ENCODE measurements at places on chromosomes 5 and 9.

- no peak for DNase-seq
Observed at GRCh38 chr5:145084834-145085233, 750.3 kb downstream of the PRELID2 start.

GRCh38 chr9:135463140-135463539 lies 16.4 kb upstream of the PPP1R26 start:
- no peak for DNase-seq

- DNase-seq, result no peak
Observed at GRCh38 chr5:127830157-127830556, 127.0 kb downstream of the CCDC192 start.

- DNase-seq, result no peak
Observed at GRCh38 chr9:74551266-74551665, 54.1 kb downstream of the RORB start.

DNA sequence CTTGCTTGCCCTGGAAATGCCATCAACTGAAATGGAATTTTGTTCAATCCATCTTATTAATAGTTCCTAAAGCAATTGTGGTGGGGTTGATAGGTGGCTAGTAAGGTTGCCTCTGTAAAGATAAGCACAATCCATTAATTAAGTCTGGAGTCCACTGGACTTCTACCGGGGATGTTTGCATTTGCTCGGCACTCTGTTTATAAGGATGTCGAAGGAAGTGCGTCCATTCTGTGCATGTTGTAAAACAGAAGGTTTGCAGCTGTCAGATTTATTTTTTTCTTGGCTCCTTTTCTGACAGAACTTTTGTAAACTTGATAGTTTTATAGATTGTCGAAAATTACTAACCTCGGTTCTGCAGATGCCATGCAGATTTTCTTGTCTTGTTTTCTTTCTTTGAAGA lies 12.8 kb upstream of the TNFAIP8 start:
- DNase-seq, result no peak

DNA sequence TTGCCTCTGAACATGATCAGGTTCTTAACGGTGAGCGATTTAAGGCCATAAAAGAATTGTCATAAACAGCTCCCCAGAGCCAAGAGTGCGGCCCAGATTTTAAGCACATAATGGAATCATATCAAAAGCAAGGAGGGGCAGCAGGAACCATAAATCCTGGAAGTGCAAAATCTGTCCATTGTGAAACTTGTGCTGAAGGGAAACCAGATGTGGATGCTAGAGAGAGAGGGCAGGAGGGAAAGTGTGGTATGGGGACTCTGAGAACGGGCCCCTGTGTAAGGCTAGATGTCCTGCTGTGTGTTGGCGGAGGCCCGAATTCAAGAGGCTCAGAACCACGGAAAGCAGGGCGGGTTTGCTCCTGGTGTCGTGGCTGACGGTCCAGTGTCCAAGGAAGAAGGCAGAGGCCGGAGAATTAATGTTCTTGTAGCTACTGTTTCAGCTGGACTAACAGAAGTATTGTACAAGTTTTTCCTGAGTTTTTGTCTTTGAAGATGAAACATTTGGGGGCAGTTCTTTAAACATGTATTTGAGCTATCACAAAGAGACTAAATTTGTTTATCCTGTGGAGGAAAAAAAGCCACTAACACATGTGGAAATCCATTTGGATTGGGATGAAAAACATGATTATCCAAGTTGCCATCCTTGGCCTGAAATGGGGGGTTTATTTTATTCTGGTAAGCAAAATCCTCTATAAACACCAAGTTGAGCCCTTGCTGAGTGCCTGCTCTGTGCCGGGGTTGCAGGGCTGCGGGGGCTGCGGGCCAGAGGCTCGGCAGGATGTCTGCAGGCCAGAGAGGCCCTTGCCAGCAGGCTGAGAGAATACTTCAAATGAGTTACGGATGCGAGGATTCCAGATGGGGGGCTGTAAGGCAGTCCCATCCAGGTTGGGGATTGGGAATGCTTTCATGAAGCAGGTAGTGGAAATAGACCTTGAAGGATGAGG lies 9.2 kb upstream of the CXCL14 start:
- no peak for DNase-seq

GRCh38 chr5:96881511-96882115 lies 5.3 kb downstream of the ERAP2 start:
- DNase-seq, result no peak

DNA sequence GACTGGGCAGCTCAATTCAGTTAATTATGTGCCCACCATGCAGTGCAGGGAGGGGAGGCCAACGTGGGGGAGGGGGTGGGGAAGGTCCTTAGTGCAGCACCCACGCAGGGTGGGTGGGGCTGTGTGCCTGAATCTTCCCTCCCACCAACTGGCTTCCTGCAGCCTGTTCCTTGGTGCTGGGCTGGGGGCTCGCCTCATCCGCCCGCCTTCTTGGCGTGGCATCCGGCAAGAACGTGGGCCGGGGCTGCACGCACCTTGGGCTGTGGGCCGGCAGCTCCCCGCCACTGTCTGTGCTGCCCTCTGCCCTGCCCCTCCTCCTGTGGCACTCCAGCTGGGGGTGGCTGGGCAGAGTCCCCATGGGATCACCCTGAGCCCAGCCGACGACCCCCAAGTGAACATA lies 19.6 kb upstream of the RALGDS start:
- DNase-seq, result no peak

- no peak for DNase-seq
Observed at GRCh38 chr9:92266486-92266885, 27.0 kb downstream of the IARS1 start.

DNA sequence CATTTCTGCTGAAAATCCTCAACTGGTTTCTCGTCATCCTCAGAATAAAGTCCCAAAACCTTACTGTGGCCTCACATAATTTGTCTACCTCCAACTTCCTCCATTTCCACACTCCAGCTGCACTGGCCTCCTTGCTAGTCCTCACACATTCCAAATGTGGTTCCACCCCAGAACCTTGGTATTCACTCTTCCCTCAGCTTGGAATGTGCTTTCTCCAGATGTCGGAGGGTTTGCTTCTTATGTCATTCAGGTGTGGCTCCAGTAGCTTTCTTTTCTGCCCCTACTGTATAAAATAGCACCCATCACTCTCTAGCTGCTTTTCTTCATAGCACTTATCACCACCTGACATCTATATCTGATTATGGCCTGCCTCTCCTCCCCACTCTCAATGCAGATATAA lies 102.5 kb upstream of the IFNK start:
- no peak for DNase-seq

GRCh38 chr9:134605966-134606357 lies 35.6 kb upstream of the COL5A1 start:
- DNase-seq, result no peak

DNA sequence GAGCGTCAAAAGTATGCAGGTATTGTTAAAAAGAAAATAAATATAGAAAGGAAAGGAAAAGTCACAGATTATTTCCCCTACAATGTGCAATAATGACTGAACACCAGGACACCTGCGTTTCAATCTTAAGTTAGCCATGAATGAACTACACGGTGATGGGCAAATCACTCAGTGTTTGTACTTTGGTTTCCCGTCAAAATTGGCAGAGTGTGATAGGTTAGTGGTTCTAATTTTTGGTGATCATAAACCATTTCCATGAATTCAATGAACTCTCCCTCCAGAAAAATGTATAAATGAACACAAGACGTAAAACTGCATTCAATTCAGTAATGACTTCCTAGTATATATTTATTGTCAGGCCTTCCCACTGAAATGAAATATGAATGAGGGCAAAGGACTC lies 59.0 kb upstream of the ITGA1 start:
- no peak for DNase-seq

DNA sequence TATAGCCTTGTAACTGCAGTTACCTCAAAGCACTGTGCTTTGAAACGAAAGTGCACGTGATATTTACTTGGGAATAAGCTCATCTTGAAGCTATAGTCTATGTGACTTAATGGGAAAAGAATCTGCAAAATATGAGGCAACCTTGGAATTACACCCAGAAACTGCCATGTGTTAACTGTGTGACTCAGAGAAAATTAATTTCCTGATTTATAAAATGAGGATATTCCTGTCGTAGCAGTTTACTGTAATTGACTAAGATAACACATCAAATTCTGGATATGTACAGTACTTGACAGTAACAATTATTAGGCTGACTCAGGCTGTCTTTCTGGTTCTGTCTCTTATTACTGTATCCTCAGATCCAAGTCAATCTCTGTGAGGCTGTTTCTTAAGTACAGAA lies 1079.9 kb upstream of the ACO1 start:
- DNase-seq, result no peak

GRCh38 chr9:86287013-86287412 lies 4.7 kb upstream of the ISCA1 start:
- DNase-seq, result no peak

DNA sequence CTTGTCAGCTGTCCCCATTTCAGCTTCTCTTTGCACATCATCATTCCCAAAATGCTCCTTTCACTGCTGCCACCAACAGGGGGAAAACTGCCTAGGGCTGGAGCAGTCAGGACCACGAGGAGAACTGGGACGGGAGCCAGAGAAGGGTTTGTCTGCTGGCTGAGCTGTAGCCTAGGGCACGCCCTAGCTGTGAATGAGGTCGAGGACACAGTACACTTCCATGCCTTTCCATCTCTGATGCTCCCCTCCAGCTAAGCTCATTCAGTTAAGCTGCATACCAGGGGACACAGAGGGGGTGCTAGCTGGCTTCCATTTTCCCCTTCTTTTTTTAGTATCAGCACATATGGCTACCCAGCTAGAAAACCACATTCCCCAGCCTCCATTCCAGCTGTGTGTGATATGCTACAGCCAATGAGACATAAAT lies 64.7 kb downstream of the STK10 start:
- DNase-seq, result no peak

DNA sequence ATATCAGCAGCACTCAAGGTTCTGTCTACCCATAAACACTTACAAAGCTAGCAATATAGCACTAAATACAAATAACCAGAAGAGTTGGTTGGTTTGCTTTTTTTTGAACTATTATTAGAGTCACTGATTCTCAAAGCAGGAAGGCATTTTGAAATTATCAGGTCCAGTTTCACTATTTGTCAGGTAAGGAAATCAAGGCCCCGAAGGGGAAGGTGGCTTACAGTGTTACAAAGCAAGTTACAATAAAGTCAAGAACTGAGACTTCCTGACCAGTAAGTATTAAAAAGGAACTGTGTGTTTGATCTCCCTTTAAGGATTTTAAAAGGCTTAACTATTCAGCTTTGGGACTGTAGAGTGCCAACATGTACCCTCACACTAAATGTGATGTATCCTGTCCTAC lies 10.8 kb downstream of the C5orf15 start:
- DNase-seq, result no peak

GRCh38 chr9:109776391-109776790 lies 3.6 kb upstream of the PALM2AKAP2 start:
- DNase-seq, result no peak

DNA sequence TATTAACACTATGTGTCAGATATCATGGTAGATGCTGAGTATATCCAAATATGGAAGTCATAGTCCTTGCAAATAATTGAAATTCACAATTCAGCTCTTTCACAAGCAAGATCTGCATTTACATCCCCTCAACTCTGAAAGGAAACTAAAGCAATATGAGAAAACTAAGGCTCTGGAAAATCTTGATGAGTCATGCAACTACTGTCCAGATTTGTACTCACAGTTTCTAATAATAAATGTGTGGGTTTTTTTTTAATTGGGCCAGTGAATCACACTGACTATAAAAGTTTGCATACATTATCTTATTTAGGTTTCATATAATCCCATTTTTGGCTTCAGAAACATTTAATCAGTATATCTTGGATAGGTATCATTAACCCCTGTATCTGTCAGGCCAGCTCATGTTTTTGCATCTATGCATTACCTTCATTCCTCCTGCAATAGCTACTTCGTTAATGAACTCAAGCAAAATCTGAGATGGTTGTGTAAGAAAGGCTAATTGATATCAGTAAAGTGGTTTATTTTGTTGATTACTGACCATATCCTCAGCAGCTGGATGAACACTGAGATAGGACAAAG lies 58.7 kb upstream of the PRR16 start:
- no peak for DNase-seq

- DNase-seq, result no peak
Observed at GRCh38 chr5:72662936-72663335, 153.5 kb upstream of the TNPO1 start.

DNA sequence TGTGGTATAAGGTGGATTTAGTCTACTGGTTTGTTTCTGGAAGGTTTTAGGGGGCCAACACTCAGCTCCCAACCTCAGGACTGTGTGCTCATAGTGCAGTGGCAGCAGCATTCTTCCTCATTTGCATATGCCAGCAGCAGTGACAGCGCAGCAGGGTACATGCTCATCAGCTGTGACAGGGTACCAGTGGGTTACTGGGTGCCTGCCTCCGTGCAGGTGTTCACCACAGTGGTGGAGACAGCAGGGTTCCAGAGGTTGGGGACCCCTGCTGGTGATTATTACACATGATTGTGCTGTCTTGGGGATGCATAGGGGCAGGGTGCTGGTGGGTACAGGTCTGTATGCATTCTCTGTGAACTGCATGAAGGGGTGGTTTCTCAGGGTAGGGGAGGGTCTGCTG lies 45.5 kb upstream of the IFNE start:
- DNase-seq, result no peak

DNA sequence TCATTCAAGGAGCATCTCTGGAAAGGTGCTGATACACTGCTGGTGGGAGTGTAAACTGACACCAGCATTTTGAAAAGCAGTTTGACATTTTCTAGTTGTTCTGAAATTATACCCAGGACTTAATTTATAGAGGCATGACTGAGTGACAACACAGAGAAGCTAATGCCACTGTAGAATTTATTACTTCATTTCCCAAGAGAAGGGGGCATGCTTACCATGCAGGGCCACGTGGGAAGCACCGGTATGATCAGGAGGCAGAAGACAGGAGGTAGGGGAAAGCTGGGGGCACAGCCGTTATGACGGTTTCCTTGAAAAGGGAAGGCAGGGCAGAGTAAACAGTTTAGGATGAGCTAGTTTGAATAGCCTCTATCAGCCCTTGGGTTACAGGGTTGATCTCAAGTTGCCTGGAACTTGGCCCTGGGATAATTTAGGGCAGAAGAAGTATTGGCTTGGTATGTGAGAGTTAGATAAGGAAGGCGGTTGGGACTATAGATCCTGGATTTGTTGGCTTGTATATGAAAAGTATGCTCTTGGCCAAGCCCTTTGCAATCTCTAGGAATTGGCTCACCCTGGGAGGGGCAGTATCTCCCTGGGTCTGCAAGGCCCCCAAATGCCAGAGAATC lies 305.7 kb downstream of the ENC1 start:
- no peak for DNase-seq

- no peak for DNase-seq
Observed at GRCh38 chr9:706073-706472, 135.4 kb upstream of the DMRT1 start.

GRCh38 chr9:120610975-120611689 lies 31.2 kb upstream of the CDK5RAP2 start:
- DNase-seq, result no peak

- no peak for DNase-seq
Observed at GRCh38 chr5:159552751-159553150, 222.5 kb upstream of the IL12B start.

DNA sequence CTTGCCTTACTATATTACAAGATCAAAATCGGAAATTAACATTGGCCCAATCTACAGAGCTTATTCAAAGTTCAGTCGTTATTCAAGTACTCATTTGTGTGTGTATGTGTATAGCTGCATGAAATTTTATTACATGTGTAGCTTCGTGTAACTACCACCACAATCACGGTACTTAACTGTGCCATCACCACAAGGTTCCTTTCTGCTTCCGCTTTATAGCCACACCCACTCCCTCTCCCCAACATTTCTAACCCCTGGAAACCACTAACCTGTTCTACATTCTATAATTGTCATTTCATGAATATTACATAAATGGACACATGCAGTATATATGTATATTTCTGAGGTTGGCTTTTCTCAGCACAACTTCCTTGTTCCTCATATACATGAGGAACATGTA lies 4.0 kb upstream of the TEX48 start:
- DNase-seq, result no peak

GRCh38 chr5:53397845-53398244 lies 82.6 kb upstream of the FST start:
- DNase-seq, result no peak
